LHCN-M2 (cell line): ENCODE measurements at places on chromosomes 11 and 22. TPM values are rescaled to one million over a fixed set of nuclear protein-coding genes. Genes with fewer than 3 reads are reported as not detected.
A peak's percentile ranks its signal among the peaks of the same experiment; 100 is the strongest.

DNA sequence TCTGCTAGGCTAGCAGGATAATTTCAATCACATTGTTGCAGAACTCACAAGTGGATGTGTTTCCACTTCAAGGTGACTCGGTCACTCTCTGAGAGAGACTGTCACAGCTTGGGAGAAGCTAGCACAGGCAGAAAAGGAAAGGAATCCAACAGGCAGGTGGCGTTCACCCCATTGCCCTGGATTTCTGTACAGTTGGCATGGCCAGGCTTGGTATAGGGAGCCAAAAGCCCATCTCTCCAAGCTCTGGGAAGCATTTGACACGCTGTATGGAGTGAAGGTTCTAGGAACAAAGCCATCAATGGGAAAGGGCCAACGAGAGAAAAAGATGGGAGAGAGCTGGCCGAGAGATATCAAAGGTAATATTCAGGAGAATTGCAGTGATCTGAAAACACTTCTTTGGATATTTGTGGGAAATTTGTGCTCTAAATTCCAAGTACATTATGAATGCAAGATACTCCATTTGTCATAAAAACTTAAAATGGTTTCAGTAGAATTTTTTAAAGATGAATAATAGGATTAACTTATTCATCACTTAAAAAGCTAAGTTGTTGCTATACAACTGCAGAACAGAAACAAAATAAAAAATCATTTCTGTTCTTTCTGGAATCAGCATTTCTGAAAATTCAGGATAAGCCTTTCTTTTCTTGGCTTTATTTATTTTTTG is 223.5 kb upstream of the NTM start:
- peak; percentile 9 for DNase-seq

DNA sequence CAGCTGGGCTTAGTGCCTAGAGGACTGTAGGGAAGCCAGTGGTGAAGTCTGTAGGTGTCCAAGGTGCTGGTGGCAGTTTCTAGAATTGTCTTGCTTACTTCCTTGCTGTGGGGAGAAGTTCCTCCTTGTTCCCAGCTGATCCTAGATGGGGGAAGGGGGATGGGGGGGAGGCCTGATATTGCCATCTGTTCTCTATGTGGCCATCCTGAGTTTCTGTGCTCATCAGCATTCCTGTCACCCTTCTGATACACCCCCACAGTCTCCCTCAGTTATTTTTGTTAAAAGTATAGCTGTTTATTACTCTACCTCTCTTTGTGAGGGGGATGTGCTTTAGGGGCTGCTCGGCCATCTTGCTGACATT is 36.5 kb downstream of the MADD start:
- DNase-seq = no peak

DNA sequence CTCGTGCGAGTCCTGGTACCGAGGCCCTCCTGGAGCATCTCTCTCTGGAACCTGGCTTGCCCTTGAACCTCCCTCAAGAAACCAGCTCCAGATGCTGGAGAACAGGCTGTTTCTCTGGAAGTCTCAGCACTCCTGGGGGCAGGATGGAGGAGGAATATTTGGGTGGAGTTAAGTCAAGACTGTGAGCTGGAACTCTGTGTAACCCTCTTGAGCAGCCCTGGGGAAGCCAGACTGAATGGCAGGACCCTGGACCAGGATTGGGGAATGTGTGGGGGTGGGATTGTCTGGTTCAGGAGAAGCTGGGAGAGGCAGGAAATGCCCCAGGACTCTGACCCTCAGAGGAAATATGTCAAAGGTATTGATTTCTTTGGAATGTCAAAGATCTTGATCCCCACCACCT is 7.7 kb downstream of the CREB3L1 start:
- DNase-seq = no peak

GRCh38 chr22:35634015-35634414 is 14.2 kb upstream of the APOL6 start:
- DNase-seq = peak; percentile 27

Gene PTPN5
- not detected in 2 replicates for total RNA-seq

GRCh38 chr22:39593066-39593930 is 22.7 kb downstream of the CACNA1I start:
- peak; percentile 11 for DNase-seq

GRCh38 chr11:122681070-122681469 is 25.5 kb downstream of the UBASH3B start:
- no peak for DNase-seq

Gene DKK3
- total RNA-seq = 263 and 273 TPM in 2 replicates

DNA sequence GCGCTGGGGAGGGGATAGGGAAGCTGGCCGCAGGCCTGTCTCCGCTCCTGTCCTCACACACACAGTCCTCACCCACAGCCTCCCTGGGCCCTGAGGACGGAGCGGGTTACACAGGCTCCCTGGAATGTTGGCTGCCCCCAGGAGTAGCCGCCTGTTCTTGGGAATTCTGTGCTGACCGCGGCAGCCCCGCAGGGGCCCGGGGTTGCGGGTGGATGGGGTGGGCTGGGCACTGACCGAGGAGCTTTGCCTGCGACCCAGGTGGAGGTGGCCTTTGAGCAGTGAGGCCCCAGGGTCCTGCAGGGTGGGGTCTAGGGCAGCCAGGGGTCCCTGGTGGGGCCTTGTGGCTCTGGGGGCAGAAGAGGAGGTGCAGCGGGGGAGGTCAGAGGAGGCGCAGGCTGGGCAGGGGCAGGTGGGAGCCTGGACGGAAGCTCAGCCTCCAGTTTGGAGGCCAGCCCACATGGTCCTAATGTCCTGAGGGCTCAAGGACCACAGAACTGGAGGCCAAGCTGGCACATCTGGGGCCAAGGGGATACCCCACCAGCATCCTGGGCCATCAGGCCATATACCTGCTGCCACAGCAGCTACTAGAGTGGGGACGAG is 6.6 kb upstream of the MRGPRG start:
- no peak for DNase-seq

- peak; percentile 75 for DNase-seq
Observed at GRCh38 chr11:116772443-116773202, at the start of gene BUD13. TSS of gene BUD13 (minus strand) at chr11:116772987. CDS start at chr11:116772964, 23 bp downstream.

- DNase-seq = peak; percentile 90
Observed at GRCh38 chr22:27420817-27421361, 380.7 kb downstream of the MN1 start.

Gene TOM1
- 33.8 and 50.3 TPM in 2 replicates for total RNA-seq

Gene RAC2
- 0.69 and 1.1 TPM in 2 replicates for total RNA-seq

- no peak for DNase-seq
Observed at GRCh38 chr11:81946831-81947230, 786.8 kb downstream of the FAM181B start.

DNA sequence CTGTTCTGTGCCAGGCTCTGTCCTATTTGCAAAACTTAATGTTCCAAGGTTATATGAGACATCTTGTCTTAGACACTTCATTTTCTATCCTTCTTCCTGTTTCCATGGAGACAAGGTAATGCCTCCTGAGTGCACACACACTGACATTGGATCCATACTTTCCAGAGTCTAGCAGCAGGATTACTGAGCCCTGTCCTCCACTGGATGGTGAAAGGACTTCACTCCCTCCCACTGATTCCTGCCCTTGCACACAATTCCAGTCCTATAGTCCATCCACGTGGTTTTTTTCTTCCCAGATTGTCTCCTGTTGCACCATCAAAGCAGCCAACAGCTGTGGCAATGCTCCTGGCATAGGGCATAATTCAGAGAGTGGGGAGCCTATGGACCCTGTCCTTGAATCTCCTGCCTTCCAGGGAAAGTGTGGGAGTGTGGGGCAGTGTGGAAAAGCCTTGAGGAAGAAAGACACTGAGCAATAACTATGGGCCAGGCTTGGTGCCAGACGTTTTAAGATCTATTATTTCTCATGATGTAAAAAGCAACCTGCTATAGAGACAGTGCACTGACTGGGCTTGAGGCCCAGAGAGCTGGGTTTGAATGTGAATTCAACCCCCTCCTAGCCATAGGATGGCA is 31.3 kb downstream of the SERPINH1 start:
- no peak for DNase-seq
